ENCODE measurements at places on chromosomes 6 and 20.

- DNase-seq: no peak
Observed at GRCh38 chr6:97064578-97064977, 140.1 kb downstream of the KLHL32 start.

- DNase-seq: no peak
Observed at GRCh38 chr6:36629784-36630183, 35.6 kb downstream of the SRSF3 start.

- no peak for DNase-seq
Observed at GRCh38 chr20:20495729-20496503, 128.0 kb downstream of the INSM1 start.

DNA sequence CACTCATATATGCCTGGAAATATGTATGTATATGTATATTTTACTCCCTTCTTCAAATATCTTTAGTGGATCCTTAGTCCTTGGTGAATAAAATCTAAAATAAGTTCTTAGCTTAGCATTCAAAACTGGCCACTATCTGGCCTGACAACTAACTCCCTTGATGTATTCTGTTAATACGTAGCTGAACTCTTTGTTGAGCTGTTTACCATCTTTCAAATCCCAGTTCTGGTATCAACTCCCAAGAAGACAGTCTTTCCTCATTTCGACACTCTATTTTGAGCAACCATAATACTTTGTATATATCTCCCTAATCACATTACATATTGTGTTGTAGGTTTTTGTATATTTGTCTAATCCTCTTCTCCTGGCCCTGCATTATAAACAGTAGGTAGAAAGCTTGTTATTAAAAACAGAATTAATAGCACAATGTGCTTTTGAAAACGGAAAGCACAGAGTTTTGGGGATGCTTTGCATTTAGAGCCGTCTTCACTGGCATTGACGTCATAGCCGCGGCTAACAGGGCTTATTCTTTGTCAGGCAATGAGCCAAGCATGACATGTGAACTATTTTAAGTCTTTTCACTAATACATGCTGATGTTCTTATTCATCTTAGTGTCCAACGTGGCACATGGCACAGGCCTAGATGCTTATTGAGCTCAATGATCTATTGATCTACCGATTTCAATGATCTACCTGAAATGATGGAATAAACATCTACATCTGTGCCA lies 47.2 kb upstream of the CCN2 start:
- peak; percentile 69 for DNase-seq

DNA sequence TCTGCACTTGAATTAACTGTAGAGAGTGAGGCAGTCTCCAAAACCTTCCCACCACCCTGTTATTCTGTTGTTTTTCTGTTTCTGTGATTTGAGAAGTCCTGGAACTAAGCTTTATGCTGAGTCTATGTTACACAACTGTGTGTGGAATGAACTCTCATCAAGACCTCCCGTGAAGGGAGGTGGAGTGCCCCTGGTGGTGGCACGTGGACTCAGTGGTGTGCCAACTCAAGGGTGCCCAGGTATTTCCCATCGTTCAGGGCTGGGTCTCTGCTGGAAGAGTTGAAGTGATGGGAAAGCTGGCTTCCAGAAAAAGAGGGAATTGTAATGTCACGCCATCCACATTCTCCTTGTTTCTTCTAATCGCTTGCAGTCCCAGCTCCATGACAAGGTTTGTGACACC lies 374.2 kb downstream of the SMOC2 start:
- DNase-seq: no peak

DNA sequence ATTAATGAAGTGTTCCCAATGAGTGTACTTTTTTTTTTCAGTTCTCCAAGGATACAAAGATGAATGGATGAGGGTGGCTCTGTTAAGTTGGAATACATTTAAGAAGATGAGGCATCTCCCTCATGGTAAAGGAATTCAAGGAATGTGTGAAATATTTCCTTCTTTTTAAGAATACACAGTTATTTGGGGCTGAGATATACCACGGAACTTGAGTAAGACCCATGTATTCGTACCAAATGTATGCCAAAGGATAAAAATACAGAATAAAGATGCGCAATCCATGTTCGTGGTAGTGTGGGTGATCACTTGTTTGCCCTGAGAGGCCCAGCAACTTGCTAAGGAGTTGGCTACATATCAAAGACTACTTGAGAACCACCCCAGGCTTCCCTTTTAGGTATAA lies 164.2 kb upstream of the TCF21 start:
- peak; percentile 87 for DNase-seq

DNA sequence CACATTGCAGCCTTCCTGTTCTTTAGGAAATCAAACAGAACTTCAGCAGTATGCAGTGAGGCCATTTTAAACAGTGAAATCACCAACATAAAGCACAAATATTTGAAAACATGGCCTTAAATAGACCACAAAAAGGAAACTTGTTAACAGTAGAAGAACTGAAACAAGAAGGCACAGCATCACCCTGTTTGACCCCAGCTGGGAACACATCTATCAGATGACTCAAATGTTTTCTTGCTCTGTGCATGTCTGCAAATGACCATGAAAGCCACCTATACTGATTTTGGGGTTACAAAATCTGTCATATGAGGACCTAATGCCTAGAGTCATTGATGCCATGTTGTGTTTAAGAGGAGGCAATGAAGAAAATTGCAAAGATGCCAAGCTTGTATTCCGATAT lies 123.8 kb upstream of the ADGRF1 start:
- DNase-seq: peak; percentile 56

DNA sequence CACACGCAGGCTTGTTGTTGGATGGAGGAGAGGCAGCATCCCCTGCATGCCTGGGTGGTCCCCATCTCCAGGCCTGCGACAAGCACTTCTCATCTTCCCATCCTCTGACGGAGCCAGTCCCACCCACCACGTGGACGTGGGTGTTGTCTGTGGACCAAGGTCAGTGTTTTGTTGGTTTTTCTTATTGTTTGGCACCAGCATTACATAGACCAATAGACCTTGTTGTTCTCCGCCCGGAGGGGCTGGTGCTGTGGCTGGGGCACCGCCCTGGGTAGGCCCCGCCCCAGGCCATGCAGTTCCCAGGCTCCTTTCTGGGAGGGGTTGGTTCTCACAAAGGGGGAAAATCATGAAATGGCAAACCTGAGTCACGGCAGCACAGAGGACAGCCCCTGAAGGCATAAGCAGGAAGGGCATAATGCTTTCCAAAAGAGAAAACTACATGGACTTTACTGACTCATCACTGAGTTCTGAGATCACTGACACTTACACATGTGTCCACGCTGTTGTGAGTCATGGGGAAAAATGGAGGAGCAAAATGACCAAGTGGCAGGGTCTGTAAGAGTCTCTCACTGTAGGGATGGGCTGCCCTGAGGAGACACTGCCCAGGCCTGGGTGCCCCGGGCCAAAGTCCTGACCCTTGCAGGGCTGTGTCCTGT lies 90.8 kb downstream of the THBS2 start:
- DNase-seq: peak; percentile 91

GRCh38 chr6:17511580-17511979 lies 88.5 kb upstream of the FAM8A1 start:
- no peak for DNase-seq

DNA sequence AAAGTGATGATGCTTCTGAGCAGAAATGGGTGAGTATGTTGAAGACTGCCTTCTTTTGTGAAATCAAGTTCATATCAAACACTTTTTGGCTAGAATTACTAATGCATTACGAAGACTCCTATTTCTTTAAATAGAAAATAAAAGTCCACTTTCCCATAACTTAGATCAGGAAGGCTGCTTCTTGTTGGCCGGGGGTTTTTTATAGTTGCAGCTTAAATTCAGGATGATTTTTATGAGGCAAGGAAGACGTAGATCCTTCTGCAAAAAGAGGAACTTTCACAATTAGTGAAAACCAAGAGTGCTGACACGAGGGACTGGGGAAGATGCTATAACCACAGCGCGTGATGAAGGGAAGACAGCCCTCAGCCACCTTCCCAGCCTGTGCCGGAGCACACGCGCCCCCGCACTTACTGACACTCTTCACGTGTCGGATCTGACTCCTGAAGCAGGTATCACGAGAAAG lies 206.1 kb upstream of the PRDM1 start:
- no peak for DNase-seq

GRCh38 chr6:14241255-14242070 lies 123.9 kb downstream of the CD83 start:
- DNase-seq: no peak

- peak; percentile 92 for DNase-seq
Observed at GRCh38 chr6:45625191-45625664, 247.5 kb upstream of the SUPT3H start.

GRCh38 chr6:11364971-11365397 lies 132.5 kb upstream of the NEDD9 start:
- no peak for DNase-seq

DNA sequence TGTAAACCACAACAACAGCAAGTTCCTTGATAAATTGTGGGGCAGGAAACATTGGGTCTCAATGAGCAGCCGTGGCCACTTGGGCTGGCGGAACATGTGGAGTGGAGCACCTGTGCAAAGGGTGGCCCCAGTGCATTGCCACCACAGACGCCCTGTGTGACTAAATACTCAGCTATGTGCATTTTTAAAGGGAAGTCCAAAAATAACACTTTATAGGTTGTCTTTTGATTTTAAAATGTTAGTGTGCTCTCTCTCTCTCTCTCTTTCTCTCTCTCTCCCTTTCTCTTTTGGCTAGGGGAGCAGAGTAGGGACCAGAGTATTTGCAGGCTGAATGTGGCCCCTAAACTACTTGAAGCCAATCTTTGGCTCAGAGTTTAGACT lies 236.3 kb downstream of the BCAS1 start:
- DNase-seq: peak; percentile 41

- DNase-seq: no peak
Observed at GRCh38 chr6:52369234-52369633, 7.3 kb downstream of the PAQR8 start.

GRCh38 chr20:36061754-36062153 lies 92.8 kb upstream of the EPB41L1 start:
- DNase-seq: no peak

DNA sequence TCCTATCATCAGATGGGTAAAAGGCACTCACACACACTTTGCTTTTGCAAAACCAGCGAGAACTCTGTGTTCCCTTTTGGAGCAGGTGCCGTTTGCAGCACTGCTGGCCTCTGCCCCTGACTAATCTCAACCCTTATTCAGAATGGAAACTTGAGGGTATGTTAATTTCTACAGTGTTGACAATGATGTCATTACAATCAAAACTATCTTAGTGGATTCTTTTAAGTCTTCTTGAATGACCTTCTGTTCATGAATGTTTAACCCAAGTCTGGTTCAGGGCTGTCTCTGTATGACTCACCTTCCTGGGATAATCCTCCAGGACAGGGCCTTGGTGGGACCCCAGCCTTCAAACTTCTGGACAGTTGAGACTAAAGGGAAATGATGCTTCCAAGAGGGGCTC lies 197.9 kb downstream of the CDH4 start:
- DNase-seq: no peak

- DNase-seq: no peak
Observed at GRCh38 chr6:156590482-156590881, 186.7 kb upstream of the ARID1B start.

DNA sequence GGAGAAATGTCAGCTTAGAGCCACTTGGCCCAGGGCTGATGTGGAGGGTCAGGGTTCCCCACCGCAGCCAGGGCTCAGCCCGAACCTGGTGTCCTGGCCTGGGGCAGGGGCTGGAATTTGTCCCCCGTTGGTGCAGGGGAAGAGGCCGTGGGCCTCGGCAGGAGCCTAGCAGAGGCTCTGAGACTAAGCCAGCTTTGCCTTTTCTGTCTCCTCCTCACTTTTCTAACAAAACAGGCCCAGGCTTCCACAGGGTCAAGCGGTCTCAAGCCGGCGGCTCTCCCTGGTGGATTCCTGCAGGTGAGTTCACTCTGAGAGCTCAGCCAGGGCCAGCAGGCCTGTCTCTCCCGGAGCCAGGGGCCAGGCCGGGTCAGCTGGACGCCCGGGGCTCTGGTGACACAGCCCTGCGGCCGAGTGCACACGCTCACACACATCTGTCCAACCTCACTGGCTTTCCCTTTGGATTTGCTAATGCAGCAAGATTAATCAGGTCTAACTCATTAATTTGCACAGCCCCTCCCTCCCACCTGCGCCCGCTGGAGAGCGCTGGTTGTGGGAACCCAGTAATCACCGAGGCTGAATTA lies 2.9 kb upstream of the CHRNA4 start:
- DNase-seq: no peak

- DNase-seq: no peak
Observed at GRCh38 chr20:841568-842546, 8.3 kb downstream of the FAM110A start.

GRCh38 chr20:57897156-57897874 lies 187.5 kb upstream of the PMEPA1 start:
- no peak for DNase-seq

- no peak for DNase-seq
Observed at GRCh38 chr20:31617432-31618104, 12.5 kb downstream of the ID1 start.

DNA sequence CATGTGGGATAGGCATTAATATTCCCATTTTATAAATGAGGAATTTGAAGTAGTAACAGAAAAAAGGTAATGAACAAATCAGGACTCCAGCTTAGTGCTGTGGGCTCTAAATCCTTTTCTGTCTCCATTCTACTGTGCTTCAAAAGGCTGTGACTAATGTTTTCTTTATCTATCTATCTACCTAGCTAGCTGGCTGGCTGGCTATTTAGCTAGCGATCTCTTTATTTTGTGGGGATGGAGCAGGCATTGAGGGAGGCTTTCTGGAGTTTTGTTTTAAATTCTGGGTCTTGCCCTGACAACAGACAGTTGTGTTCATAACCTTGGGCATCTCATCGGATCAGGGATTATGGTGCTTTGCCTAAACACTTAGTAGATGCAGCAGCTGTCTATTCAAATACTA lies 139.2 kb downstream of the SOX4 start:
- DNase-seq: no peak

GRCh38 chr20:4795394-4795793 lies 73.7 kb downstream of the PRND start:
- DNase-seq: peak; percentile 78

- no peak for DNase-seq
Observed at GRCh38 chr6:109891924-109892323, 86.2 kb upstream of the GPR6 start.

- DNase-seq: no peak
Observed at GRCh38 chr6:110488606-110489190, 12.3 kb upstream of the SLC22A16 start.

- DNase-seq: peak; percentile 95
Observed at GRCh38 chr6:131400054-131400778, 172.8 kb upstream of the ARG1 start.

GRCh38 chr6:124334359-124334758 lies 530.7 kb downstream of the NKAIN2 start:
- DNase-seq: no peak

DNA sequence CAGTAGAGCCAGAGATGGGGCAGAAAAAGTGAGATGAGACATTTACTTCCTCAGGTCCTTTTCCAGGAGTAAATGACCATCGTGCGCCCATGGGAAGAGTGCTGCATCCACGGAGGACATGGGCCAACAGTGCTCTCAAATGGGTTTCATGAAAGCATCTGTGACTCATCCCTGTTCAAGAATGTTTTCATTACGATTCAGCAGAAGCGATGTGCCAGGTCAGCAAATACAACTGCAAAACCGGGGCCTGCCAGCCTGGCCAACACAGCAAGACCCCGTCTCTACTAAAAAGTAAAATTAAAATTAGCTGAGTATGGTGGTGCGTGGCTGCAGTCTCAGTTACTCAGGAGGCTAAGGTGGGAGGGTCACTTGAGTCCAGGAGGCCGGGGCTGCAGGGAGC lies 125.1 kb downstream of the LY86 start:
- DNase-seq: peak; percentile 82

All from fibroblast of skin of right biceps (primary cell).